Uterus (tissue), 4 donors: ENCODE measurements at places on chromosomes 16 and 17. TPM values are rescaled to one million over a fixed set of nuclear protein-coding genes. Genes with fewer than 3 reads are reported as not detected.

DNA sequence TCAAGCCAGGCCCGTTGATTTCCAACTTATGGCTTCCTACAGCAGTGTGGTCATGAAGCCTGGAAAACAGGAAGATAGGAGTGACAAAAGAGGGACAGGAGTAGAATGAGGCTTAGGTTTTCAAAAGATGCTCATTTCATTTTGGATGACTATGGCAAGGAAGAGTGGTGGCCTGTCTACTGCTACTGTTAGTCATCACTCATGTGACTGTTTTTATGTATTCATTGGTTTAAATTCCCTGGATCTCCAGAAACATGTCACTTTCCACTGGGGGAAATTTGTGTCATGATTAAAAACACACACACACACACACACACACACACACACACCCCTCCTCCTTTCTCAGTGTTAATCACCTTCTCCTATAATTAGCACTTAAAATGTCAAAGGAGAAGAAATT lies 1.1 kb upstream of the CYLD start:
- H3K4me1 ChIP-seq = peaks cover 6% of the 10 kb centered on the region
- no peak for DNase-seq
- H3K4me3 ChIP-seq = no peak overlapping the region
- H3K36me3 ChIP-seq = no peaks in the 10 kb centered on the region
- no peaks in the 10 kb centered on the region for H3K27me3 ChIP-seq

DNA sequence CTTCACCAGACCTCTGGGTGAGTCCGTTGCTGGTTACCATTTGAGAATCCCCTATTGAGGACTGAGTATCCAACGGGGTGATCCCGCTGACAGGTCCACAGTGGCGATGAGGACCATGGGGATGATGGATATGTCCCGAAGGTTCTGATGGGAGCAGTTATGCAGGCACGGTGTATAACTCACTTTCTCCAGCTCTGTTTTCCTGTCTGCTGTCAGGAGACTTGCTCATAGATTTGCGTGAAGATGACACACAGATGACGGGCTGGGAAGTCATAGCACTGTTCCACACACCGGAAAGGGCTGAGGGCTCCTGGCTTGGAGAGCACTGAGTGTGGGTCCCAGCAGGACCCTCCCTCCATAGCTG lies 22.2 kb upstream of the ADCY7 start:
- H3K27ac ChIP-seq = no peak overlapping the region
- no peak for DNase-seq
- no peak overlapping the region for H3K4me3 ChIP-seq
- no peaks in the 10 kb centered on the region for H3K27me3 ChIP-seq

DNA sequence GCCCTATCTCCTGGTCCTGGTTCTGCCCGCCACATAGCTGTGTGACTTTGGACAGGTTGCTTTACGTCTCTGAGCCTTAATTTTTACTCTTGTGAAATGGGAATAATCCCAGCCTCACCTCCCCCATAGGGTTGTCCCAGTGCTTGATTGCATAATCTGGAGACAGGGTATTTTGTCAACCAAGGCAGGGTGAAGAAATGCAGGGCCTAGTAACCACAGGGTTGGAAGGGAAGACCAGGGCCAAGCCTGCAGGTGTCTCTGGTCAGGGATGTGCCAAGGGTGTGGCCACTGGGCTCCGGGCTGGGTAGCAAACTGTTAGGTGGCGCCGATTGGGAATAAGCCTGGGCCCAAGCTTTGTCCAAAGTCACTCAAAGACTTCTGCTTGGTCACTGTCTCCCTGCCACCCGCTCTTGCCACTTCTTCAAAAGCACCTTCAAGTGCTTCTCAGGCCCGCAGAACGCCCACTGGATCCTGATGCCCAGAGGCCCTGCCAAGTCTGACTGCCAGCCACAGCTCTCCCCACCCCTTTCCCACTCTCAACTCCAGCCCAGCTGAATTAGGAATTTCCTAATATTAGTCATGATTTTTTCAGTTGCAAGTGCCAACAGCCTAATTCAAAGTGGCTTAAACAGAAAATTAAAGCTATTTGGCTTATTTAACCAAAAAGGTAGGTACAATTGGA lies 20.6 kb upstream of the COL1A1 start:
- H3K27me3 ChIP-seq = no peaks in the 10 kb centered on the region
- peak; percentile 74 for DNase-seq
- H3K36me3 ChIP-seq = no peaks in the 10 kb centered on the region
- peaks cover 17% of the 10 kb centered on the region for H3K4me1 ChIP-seq
- no peak overlapping the region for H3K4me3 ChIP-seq

DNA sequence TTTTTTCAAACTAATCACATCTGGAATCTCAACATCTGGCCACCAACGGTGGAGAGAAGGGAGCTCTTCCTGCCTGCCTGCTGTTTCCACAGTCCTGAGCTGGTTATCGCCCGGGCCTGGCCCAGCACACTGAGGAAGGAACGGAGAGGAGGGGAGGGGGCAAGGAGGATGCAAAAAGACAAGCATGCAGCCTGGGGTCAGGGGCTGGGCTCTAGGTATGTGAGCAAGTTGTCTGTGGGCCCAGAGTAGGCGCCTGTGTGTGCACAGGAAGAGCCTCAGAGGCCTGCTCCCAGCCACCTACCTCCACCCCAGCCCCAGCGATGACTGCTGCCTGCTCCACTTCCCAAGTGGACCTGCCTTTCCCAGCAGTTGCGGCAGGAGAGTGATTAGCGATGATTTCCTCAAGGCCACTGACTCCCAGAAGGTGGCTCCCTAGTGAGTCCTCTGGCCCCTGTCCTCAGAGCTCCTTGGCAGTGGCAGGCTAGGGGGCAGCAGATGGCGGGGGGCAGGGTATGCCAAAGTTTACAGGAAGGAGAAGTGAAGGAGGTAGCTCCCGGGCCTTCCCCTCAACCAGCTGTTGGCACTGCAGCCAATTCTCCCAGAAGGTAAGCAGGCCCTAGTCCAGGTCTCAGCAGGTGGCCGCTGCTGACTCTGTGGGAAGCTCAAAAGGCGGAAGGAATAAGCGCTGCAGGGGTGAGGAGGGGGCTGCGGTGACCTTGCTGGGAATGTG lies 27.0 kb upstream of the RASD1 start:
- no peak for DNase-seq
- no peak overlapping the region for H3K27ac ChIP-seq
- no peaks in the 10 kb centered on the region for H3K27me3 ChIP-seq
- H3K4me1 ChIP-seq = no peaks in the 10 kb centered on the region

DNA sequence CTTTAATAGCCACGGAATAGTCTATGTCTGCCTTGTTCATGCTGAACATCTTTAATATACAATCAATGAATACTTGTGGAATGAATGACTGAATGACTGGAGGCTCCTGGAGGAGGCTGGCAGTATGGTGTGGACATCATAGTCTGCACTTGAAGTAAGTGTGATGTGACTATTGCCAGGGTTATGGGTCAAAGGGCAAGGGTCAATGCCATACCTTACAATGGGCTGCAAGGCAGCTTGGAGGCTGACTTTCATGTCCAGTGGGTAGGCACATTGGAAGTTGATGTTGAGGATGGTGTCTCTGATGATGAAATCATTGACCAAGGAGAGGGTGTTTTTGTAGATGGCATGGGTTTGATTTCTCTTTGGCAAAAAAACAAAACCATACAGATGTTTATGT lies 7.9 kb downstream of the GP2 start:
- H3K36me3 ChIP-seq = no peaks in the 10 kb centered on the region
- H3K4me1 ChIP-seq = no peaks in the 10 kb centered on the region
- H3K4me3 ChIP-seq = no peak overlapping the region
- DNase-seq = no peak

GRCh38 chr17:70825321-70826125 lies 656.2 kb downstream of the KCNJ2 start:
- H3K27me3 ChIP-seq = no peaks in the 10 kb centered on the region
- no peaks in the 10 kb centered on the region for H3K36me3 ChIP-seq
- no peak overlapping the region for H3K27ac ChIP-seq
- DNase-seq = no peak

GRCh38 chr16:1429631-1430030 lies 1.2 kb upstream of the PERCC1 start:
- H3K36me3 ChIP-seq = no peaks in the 10 kb centered on the region
- H3K27me3 ChIP-seq = no peaks in the 10 kb centered on the region
- H3K27ac ChIP-seq = no peak overlapping the region
- no peaks in the 10 kb centered on the region for H3K4me1 ChIP-seq
- H3K4me3 ChIP-seq = no peak overlapping the region

DNA sequence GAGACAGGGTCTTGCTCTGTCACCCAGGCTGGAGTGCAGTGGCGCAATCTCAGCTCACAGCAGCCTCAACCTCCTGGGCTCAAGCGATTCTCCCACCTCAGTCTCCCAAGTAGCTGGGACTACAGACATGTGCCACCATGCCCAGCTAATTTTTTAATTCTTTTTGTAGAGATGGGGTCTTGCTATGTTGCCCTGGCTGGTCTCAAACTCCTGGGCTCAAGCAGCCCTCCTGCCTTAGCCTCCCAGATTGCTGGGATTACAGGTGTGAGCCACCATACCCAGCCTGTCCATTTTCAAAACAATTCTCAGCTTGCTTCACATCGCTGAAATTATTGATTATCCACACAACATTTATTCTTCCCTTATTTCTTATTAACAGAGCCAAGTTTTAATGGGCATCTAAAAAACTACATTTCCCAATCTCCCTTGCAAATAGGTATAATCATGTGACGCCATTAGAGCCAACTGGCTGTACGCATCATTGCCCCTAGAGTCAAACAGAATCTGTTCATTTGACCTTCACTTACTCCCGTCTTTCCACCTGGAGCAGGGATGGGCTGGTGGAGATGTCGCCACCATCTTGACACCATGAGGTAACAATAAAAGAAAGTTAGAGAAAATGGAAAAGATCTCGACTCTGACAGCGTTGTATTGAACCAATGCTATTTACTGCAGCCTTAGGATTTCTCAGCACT lies 148.0 kb upstream of the FOXF1 start:
- no peak overlapping the region for H3K27ac ChIP-seq
- DNase-seq = no peak
- H3K4me3 ChIP-seq = no peak overlapping the region

DNA sequence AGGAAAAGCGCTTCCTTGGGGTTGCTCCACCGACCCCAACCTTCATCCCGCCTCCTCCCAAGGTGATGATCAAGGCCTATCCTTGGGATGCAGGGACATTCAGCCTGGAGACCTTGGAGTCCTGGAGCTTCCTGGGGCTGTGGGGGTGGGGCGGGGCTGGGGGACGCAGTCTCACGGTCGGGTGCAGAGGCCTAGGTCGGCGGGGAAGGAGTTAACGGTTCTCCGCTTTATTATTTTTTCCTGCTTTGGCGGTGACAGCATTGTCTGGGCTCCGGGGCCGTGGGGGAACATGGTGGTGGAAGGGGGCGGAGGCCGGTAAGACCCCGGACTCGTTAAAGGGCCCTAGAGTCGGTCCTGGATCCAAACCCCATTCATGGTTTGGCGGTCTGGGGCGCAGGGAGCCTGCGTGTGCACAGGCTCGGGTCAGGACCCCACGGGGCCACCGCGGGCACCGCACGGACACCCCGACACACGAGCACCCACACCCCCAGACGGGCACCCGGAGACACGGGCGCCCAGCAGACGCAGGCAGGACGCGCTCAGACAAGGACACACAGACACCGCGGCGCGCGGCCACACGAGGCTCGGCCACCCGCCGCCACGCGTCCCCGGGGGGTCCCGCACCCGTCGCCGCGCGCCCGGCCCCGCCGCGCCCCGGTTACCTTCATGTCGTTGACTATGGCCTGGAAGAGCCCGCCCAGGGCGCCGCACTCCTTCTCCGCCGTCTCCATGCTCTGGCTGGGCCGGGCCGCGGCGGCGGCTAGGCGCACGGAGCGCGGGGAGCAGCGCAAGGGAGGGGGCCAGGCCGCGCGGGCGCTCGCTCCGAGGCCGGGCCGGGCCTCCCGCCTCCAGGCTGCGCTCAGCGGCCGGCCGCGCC lies 554 bp downstream of the MTSS2 start:
- H3K36me3 ChIP-seq = no peaks in the 10 kb centered on the region
- peak overlapping the region; percentile 48 for H3K4me3 ChIP-seq
- no peaks in the 10 kb centered on the region for H3K27me3 ChIP-seq
- H3K27ac ChIP-seq = peak overlapping the region; percentile 85
- no peak for DNase-seq
- H3K4me1 ChIP-seq = peaks cover 27% of the 10 kb centered on the region

DNA sequence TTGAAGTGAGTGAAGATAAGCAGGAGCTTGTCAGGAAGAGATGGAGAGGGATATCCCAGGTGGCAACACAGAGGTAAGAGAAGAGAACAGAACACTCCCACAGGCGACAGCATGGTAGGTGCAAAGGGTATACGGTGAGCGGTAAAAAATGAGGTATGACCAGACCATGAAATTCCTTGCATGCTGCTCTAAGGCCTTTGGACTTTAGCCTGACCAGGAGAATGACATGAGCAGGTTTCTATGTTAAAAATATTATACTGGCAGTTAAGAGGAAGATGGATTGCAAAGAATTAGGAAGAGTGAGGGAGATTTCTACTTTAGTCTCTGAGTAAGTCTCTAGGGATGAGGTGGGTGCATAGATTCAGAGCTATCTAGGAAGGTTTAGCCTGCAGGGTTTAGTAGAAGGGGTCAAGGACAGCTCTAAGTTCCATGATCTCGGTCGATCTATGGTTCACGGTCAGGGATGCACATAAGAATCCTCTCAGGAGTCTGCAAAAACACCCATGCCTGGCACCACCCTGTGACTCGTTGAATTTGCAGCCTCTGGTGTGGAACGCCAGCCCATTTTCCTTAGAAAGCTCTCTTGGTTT lies 65.7 kb downstream of the HLF start:
- H3K4me3 ChIP-seq = no peak overlapping the region
- H3K27ac ChIP-seq = no peak overlapping the region
- H3K27me3 ChIP-seq = no peaks in the 10 kb centered on the region

- peaks cover 34% of the 10 kb centered on the region for H3K4me1 ChIP-seq
- no peak overlapping the region for H3K4me3 ChIP-seq
- H3K36me3 ChIP-seq = no peaks in the 10 kb centered on the region
- DNase-seq = no peak
- H3K27me3 ChIP-seq = no peaks in the 10 kb centered on the region
- H3K27ac ChIP-seq = no peak overlapping the region
These were observed 1.4 kb downstream of the RAB26 start for GRCh38 chr16:2149630-2150417.

- H3K4me3 ChIP-seq = no peak overlapping the region
- H3K36me3 ChIP-seq = no peaks in the 10 kb centered on the region
- peaks cover 25% of the 10 kb centered on the region for H3K27me3 ChIP-seq
- H3K27ac ChIP-seq = no peak overlapping the region
- DNase-seq = no peak
- H3K4me1 ChIP-seq = peaks cover 23% of the 10 kb centered on the region
These were observed 3.7 kb upstream of the KREMEN2 start for GRCh38 chr16:2960183-2961010.

The MSI2 gene
- total RNA-seq = 13.2 TPM

The UMOD gene
- total RNA-seq = not detected

The NPIPA2 gene
- total RNA-seq = not detected

The ATP2A1 gene
- not detected for total RNA-seq

The PLEKHM1 gene
- 51.3 TPM for total RNA-seq

The APOH gene
- not detected for total RNA-seq

The CCL5 gene
- total RNA-seq = 39.5 TPM

The CACNA1H gene
- 6.8 TPM for total RNA-seq
